Cardiac fibroblast (primary cell): ENCODE measurements at places on chromosomes 6 and 20.

DNA sequence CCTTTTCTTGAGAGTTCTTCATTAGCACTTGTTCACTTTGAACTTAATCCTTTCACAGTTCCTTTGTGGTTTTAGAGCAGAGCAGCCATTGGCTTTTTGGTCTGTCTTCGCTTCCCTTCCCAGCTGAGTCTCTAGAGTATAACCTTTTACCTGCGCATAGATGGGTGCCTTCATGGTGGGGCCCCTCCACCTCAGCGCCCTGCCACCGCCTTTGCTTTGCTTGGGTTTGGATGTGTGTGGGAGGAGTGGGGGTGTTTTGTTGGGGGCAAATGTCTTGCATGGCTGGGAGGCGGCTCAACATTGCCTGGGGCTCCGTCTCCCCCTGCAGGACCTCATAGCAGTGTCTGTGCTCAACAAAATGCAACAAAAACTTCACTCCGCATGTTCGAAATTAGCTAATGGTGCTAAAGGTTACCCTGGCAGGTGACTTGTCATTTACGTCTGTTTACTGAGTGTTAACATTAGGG, 11.9 kb downstream of the PYGB start:
- no peak for DNase-seq

DNA sequence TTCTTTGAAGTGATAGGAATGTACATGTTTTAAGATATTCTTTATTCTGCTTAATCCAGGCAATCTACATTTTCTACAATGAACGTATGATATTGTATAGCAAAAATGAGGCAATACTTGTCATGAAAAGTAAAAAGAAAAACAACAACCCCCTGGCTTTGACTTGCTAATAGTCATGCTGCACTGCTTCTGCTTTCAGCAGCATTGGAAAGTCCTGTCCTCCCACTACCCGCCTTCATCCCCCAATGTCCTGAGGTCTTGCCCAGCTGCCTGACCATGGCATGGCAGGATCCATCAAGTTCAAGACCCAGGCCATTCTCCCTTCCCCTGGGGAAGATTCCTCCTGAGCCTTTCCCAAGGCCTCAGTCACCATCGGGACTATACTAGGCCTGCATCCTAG, 156.5 kb downstream of the SH3BGRL2 start:
- no peak for DNase-seq

GRCh38 chr6:90621581-90621980, 34.7 kb upstream of the MAP3K7 start:
- DNase-seq, result no peak

- no peak for DNase-seq
Observed at GRCh38 chr6:33634161-33634727, 13.1 kb downstream of the ITPR3 start.

- no peak for DNase-seq
Observed at GRCh38 chr6:96925290-96925687, 761 bp downstream of the KLHL32 start.

DNA sequence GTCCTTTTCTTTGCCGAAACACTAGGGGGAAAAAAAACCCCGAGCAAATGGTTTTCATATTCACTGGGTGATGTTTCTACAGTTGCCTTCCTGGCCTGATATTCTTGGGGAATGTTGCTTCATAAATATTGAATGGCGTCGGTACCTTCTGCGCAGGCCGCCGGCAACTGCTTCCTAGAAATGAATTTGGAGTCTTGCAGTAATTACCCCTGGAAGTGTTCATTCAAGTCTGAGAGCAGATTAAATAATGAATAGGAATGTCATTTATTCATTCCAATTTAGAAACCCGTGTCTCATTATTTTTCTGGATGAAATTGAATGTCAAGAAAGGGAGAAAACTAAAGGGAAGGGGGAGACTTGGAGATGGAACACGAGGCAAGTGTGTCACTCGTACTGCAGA, 179.4 kb upstream of the KCNG1 start:
- DNase-seq, result no peak

- DNase-seq, result peak; percentile 3
Observed at GRCh38 chr6:50147371-50147770, 97.6 kb upstream of the DEFB112 start.

- no peak for DNase-seq
Observed at GRCh38 chr6:5123296-5124143, 38.4 kb downstream of the PPP1R3G start.

DNA sequence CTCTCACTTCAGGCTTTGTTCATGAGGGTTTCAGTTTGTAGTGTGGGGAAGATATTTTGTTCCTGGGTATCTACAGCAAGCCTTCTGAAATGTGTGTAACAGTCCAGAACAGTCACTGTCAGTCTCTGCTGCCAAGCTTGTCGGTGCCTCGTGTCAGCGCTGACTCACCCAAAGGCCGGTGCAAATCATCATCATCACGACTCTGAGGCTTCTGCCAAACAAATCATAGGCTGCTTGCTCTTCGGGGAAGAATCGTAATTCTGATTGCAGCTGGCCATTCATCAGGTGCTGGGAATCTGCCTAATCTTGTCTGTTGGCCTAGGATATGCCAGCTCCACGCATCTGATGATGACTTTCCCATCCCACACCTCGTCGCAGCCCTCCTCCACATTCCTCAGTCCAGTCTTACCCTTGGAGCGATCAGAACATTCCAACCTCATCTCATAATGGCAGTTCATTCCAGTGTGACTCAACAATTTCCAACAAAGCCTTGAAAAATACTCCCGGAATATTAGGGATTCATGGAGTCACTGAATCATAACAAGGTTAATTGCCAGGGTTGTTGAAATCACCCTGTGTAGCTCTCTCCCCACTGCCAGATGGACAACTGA, 40.9 kb downstream of the ALDH8A1 start:
- DNase-seq, result peak; percentile 98
